ENCODE measurements at places on chromosomes 3 and 15. TPM values are rescaled to one million over a fixed set of nuclear protein-coding genes. Genes with fewer than 3 reads are reported as not detected.
A peak's percentile ranks its signal among the peaks of the same experiment; 100 is the strongest.

The IQCF5 gene
- total RNA-seq = not detected

The ATP8B4 gene
- 0.74 TPM for total RNA-seq

The CCR3 gene
- not detected for total RNA-seq

The AQR gene
- total RNA-seq = 25.3 TPM

The ZNF660 gene
- total RNA-seq = 0.18 TPM

The P2RY14 gene
- total RNA-seq = not detected

The CYP11A1 gene
- total RNA-seq = not detected

The GOLGA8J gene
- total RNA-seq = not detected

The DET1 gene
- 6.8 TPM for total RNA-seq

GRCh38 chr3:161273589-161274218 is 52.6 kb downstream of the NMD3 start:
- DNase-seq = no peak

GRCh38 chr3:129608087-129608935 is 1.8 kb upstream of the PLXND1 start:
- DNase-seq = no peak

GRCh38 chr15:70164910-70165715 is 67.4 kb upstream of the TLE3 start:
- no peak for DNase-seq

DNA sequence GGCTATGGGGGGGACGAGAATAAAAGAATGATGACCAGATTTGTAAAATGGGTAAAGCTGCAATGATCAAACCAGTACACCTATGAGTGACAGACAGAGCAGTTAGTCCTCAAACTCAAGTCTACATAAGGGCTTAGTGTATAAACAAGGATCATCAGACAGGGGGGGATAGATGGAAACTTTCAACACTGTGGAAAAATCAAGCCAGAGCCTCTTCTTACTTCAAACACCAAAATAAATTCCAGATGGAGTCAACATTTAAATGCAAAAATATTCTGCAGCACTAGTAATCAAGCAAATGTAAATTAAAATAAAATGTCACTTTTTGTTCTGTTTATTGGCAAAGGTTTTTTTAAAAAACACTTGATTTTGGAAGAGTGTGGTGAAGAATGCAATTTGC is 205.9 kb upstream of the RGMA start:
- no peak for DNase-seq

- no peak for DNase-seq
These were observed 312.0 kb upstream of the CCDC54 start for GRCh38 chr3:107065094-107065861.

DNA sequence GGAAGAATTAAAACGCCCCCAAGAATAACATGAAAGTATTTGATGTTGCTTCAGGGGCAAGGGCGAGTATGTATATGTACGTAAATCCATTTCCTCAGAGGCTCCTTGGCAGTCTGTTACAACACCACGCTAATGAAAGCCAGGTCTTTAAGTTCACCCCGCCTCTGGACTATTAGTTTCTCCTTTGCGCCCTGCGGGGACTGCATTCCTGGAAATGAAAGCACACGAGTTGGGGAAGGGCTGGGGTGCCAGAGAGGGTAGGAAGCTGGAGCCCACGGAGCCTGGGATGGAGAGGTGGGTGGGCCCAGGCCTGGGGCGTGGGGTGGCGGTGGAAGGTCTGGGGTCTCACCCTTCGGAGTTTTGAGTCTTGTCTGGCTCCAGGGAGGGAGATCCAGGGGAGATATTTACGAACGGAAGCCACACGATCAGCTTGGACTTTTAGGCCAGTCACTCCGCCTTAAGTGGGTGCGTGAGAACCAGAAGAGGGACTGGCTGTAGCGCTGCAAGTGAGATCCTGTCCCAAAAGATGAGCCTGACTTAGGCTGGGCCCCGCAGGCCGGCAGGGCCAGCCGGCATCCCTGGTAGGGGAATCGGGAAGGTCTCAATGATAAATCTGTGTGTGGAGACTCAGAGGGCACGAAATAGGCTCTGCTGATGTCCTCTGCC is 1.6 kb upstream of the PLCL2 start:
- DNase-seq = peak; percentile 60

- peak; percentile 70 for DNase-seq
These were observed 144.9 kb upstream of the MRPS22 start for GRCh38 chr3:139198929-139199328.

DNA sequence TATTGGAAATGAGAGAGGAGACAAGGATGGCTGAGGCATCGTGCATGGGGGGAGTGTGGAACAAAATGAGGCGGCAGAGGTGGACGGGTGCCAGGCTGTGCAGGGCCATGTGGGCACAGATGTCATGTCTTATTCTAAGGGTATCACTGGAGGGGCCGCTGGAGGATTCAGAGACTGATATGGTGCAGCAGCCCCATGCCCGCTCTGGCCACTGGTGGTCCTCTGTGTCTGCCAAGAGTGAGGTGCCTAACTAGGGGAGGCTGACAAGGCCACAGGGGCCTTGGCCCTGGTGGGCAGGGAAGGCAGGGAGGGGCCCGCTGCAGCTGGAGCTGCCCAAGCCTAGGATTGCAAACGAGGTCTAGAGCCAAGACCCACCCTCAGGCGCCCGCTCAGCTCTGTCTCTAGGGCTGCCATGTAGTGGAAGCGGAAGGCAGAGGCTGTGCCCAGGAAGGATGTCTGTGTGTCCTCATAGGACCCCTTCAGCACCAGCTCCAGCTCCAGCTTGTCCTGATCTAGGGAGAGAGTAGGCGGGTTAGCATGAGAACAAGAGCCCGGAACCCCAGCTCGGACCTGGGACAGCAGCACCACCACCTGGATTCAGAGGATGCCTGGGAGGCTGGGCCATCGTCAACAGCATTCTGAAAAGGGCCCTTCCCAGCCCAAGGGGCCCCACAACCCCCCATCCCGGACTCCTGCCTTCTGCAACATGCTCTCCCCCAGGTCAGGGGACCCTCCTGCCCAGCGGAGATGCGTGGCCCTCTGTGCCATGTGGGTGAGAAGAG is 11.3 kb downstream of the PLA2G4D start:
- DNase-seq = no peak

DNA sequence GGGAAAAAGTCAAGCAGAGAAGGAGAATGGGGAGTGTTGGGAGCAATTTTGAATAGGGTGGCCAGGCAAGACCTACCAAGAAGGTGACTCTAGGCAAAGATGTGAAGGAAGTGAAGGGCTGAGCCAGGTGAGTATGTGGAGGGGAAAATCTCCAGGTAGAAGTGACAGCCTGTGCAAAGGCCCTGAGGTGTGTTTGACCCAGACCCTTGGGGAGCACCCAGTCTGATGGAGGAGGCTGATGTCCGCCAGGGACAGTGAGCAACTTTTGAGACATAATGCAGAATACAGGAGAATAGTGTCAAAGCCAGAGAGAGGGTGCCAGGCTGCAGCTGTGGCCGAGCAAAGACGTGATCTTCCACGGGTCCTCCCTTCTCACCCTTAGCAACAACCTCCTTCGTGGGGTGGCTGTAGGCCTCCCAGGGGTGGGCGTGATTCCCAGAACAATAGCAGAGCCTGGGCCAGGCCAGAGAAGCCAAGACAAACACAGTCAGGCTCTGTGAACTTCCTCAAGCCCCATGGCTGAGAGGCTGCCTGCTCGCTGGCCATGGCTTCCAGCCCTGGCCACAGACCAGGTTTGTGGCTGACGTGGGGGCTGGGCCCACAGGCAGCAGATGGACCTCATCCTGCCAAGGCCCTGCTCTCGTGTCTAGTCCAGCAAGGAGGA is 58.1 kb downstream of the SLC6A6 start:
- DNase-seq = peak; percentile 61

GRCh38 chr15:101549647-101550046 is 60.1 kb upstream of the PCSK6 start:
- no peak for DNase-seq

DNA sequence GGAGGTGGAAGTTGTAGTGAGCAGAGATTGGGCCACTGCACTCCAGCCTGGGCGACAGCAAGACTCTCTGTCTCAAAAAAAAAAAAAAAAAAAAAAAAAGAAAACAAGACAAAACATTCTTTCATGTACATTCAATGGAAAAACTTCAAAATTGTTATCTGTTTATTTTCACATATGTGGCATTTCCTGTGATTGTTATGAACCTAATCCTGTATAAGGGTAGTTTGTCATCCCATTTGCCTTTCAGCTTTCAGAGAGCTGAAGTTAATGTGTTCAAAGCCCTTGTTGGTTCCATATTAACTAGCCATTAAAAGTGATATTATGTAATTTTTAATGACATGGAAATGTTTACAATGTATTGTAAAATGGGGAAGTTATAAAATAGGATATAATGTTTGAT is 17.3 kb upstream of the NCK1 start:
- DNase-seq = no peak

DNA sequence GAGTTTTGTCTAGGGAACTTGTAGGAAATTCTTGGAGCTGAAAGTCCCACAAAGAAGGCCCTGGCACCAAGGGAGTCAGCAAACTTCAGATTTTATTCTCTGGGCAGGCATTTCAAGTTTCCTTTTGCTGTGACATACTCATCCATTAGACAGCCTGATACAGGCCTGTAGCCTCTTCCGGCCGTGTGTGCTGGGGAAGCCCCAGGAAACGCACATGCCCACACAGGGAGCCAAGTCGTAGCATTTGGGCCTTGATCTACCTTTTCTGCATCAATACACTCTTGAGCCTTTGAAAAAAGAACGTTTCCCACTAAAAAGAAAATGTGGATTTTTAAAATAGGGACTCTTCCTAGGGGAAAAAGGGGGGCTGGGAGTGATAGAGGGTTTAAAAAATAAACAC is 15.0 kb downstream of the TIGIT start:
- no peak for DNase-seq

GRCh38 chr15:68183616-68184315 is 21.4 kb downstream of the CALML4 start:
- no peak for DNase-seq

- peak; percentile 44 for DNase-seq
These were observed 319.3 kb upstream of the AZI2 start for GRCh38 chr3:28667646-28668621.

- DNase-seq = no peak
These were observed 80.6 kb downstream of the OXSM start for GRCh38 chr3:25870452-25870851.

DNA sequence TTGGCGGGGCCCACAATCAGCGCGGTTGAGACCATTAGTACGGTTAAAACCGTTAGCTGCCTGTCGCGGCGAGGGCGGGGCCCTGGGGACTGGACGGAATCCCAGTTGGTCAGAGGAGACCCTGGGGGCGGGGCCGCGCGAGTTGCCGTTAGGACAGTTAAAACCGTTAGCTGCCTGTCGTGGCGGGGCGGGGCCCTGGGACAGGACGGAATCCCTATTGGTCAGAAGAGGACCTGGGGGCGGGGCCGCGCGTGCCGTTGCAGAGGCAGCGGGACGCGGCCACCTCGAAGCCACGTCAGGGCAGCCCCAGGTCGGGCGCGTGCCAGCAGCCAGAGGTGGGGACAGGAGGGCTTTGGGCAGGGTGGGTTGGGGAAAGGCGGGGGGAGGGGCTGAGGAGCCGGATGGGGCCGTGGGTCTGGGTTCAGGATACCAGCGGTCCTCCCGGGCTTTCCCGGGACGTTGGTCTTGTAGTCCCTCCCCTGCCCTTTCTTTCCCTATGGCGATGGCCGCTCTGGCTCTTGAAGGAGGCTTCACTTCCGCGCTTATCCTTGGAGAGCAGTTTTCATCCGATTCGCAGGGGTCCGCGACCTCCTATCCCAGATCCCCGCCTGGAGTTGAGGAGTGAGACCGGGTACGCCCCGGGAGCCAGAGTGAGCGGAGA is 28.0 kb downstream of the KLHDC8B start:
- no peak for DNase-seq

GRCh38 chr15:81280696-81281455 is 43.1 kb downstream of the STARD5 start:
- no peak for DNase-seq

GRCh38 chr3:170506556-170506955 is 79.3 kb downstream of the SLC7A14 start:
- no peak for DNase-seq

GRCh38 chr15:68401496-68402431 is 30.2 kb downstream of the ITGA11 start:
- DNase-seq = no peak

- no peak for DNase-seq
These were observed 85.9 kb downstream of the BOC start for GRCh38 chr3:113297287-113297686.

DNA sequence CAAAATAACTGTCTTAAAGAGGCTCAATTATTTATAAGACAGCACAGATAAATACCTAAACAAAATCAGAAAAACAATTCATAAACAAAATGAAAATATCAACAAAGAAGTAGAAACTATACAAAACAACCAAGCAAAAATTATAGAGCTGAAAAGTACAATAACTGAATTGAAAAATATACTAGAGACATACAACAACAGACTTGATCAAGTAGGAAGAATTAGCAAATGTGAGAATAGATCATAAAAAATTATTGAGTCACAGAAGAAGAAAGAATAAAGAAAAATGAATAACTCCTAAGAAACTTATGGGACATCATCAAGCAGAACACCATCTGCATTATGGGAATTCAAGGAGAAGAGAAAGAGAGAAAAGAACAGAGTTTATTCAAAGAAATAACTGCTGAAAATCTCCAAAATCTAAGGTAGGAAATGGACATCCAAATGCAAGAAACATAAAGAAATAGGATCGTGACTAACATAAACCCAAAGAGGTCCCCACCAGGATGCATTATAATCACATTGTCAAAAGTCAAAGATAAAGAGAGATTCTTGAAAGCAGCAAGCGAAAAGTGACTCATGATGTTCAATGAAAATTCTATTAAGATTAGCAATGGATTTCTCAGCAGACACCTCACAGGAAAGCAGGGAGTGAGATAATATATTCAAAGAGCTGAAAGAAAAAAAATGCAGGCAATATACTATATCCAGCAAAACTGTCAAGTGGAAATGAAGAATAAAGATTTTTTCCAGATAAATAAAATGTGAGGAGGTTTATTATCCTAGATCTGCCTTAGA is 85.9 kb downstream of the DCLK3 start:
- DNase-seq = peak; percentile 58

DNA sequence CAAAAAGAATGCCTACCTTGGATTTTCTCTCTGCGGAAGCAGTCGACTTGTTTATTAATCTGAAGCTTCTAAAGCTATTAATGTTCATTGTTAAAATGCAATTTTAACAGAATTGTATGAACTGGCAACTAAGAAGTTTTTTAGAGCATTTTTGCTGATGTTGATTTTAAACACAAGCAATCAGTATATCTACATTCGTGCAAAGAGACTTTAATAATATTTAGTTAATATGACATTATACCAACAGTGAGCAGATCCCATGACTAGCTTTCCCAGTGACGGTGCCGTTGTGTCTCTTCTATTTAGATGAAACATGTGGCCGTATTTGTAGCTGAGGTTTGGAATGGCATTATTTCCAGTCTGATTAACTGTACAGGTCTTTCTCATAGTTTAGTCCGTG is 88.0 kb downstream of the PEX5L start:
- DNase-seq = no peak

DNA sequence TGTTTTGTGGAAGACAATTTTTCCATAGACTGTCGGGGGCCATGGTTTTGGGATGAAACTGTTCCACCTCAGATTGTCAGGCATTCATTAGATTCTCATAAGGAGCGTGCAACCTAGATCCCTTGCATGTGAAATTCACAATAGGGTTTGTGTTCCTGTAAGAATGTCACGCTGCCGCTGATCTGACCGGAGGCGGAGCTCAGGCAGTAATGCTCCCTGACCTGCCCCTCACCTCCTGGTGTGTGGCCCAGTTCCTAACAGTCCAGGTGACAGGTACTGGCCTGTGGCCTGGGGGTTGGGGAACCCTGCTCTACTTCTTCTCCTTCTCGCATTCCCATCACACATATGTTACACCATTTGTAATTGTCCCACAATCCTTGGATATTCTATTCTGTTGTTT is 11.0 kb downstream of the CHRNA7 start:
- DNase-seq = no peak
